ENCODE measurements at places on chromosomes 16 and 17.

- DNase-seq: no peak
Measured at GRCh38 chr17:82613283-82614094, 34.8 kb downstream of the WDR45B start.

- DNase-seq: no peak
Measured at GRCh38 chr17:77145612-77146245, 5.0 kb downstream of the SEC14L1 start.

GRCh38 chr17:14859542-14859941, 405.6 kb downstream of the PMP22 start:
- no peak for DNase-seq

DNA sequence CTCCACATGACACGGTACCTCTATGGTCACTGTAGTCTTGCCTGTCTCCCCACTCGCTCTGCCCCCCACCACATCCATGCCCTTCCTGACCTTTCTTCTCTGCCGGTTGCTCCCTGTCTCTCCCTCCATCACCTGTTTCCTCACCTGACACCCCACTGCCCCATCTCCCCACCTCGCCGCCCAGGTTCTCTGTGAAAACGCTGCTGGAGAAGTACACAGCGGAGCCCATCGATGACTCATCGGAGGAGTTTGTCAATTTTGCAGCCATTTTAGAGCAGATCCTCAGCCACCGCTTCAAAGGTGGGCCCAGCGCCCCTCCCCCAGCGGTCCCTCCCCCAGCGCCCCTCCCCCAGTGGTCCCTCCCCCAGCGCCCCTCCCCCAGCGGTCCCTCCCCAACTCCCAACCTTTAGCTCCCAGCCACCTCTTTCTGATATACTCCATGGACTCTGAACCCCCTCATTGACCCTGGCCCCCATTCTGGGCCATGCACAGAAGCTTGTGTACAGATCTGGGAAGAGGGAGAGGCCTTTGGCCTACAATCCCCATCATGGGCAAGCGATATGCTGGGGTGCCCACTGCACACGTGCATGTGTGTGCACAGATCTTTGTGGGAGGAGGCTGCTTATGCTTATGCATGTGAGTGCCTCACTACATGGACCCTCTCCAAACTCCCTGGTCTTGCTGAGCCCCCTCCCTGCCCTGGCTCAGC, 4.1 kb downstream of the RUNDC3A start:
- DNase-seq: no peak

GRCh38 chr16:76456016-76456415, 178.8 kb downstream of the CNTNAP4 start:
- DNase-seq: no peak

Data from activated T-cell treated with anti-CD3 and anti-CD28 coated beads, Interleukin-2, amount 50 U/mL, for 1 hour (primary cell).